ENCODE measurements at places on chromosomes 3 and 15.

- no peak for DNase-seq
These were observed 103.8 kb downstream of the GTPBP8 start for GRCh38 chr3:113094337-113095221.

- DNase-seq = no peak
These were observed 8.4 kb downstream of the CX3CR1 start for GRCh38 chr3:39271363-39271914.

GRCh38 chr3:60154011-60154410 lies 1097.2 kb downstream of the FHIT start:
- DNase-seq = no peak

- no peak for DNase-seq
These were observed 72.1 kb upstream of the ATP2B2 start for GRCh38 chr3:10577486-10577885.

DNA sequence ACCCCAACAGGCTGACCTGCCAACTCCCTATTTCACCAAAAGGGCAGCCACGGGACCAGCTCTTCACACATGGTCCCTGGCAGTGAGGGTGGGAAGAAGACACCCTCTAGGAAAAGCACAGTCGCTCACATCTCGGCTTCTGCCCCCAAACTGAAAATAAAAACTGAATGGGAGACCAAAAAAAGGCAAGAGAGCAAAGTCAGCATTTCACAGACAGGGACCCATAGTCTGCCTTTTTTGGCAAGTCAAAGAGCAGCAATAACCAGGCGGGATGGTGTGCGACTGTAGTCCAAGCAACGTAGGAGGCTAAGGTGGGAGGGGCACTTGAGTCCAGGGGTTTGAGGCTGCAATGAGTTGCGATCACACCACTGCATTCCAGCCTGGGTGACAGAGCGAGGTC lies 154.1 kb downstream of the ADAMTS17 start:
- no peak for DNase-seq

DNA sequence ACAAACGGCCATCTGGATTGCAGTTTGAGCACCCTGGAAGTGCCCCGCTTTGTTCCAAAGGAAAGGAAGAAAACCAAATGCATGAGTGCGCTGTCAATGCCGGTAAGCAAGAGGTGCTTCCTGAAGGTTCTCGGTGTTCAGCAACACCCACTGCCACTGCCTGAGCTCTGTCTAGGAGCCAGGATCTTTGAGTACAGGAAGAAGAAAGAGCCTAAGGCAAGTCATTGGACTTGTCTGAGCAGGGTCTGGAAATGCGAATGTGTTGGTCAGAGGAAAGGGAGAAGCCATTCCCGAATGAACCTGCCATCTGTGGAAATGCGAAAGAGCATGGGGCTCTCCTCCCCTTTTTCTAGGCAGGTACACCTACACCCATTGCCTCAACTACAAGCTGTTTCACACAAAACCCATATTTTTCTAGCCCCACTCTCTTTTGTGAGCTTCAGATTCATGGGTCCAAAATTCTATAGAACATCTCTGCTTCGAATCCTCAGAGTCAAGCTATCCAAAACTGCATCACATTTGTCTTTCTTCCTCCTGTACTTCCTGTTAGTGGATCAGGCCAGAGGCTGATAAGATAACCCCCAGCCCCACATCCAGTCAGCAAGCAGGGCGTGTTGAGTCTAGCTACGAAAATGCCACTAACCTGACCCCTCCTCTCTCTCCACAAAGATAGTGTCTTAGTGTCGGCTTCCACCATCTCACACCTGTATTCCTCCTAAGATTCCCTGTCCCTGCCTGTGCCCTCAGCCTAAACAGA lies 55.6 kb upstream of the C15orf61 start:
- DNase-seq = no peak

- no peak for DNase-seq
These were observed 16.2 kb upstream of the HERC1 start for GRCh38 chr15:63849906-63850305.

GRCh38 chr3:60228823-60229222 lies 1022.4 kb downstream of the FHIT start:
- DNase-seq = no peak

GRCh38 chr3:77254967-77255831 lies 215.3 kb downstream of the ROBO2 start:
- no peak for DNase-seq

GRCh38 chr3:169931747-169932520 lies 20.6 kb downstream of the SAMD7 start:
- no peak for DNase-seq

DNA sequence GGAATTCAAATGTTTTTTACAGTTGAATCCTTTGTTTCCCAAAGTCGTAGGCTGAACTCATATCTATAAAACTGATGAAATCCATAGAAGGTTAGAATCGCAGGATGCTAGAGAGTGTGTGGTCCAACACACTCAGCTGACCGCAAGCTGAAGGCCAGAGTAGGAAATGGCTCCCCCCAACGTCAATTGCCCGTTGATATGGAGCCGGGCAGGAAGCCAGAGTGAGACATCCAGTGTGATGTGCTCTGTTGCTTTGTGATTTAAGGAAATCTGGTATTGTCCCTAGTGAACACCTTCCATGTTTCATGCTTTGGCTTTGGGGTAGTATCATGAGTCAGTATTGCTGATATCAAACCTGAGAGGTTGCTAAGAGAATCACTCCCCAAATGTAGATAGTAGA lies 5.8 kb upstream of the MEX3B start:
- DNase-seq = no peak

DNA sequence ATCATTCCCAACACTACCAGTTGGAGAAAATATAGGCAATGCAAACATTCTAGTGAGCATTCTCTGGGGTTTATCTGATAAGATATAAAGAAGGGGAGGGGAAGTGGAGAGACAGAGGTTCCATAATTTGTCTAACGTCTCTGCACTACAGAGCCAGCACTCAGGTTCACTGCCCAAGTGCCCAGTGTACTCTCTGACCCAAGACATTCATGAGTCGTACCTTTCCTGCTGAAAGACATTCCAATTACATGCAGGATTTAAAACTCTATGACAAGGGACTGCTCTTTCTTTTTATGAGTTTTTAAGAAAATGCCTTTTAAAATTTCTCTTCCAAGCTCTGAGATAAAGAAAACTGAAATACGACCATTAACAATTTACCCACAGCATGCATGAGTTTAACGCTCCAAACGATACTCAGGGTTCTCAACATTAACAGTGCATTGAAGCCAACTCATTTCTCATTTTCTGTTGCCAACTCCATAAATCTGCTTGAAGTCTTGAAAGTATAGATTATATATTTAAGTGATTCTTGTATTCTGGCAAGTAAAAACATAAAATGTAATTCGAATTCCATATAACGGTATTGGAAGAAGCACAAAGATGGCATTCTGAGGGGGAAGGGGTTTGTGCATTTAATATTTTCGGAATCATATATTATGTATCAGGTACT lies 193.4 kb downstream of the SUCLG2 start:
- DNase-seq = no peak

- DNase-seq = no peak
These were observed 540.8 kb downstream of the FGF12 start for GRCh38 chr3:192186498-192186897.

- DNase-seq = no peak
These were observed 92.1 kb upstream of the ICE2 start for GRCh38 chr15:60571008-60571420.

GRCh38 chr15:101121511-101122090 lies 130.2 kb downstream of the CHSY1 start:
- peak; percentile 57 for DNase-seq

- DNase-seq = peak; percentile 59
These were observed 41.2 kb downstream of the KLF13 start for GRCh38 chr15:31367730-31368344.

GRCh38 chr3:168618827-168619470 lies 523.2 kb upstream of the GOLIM4 start:
- DNase-seq = no peak

GRCh38 chr15:67090297-67091070 lies 25.1 kb downstream of the SMAD3 start:
- DNase-seq = no peak

DNA sequence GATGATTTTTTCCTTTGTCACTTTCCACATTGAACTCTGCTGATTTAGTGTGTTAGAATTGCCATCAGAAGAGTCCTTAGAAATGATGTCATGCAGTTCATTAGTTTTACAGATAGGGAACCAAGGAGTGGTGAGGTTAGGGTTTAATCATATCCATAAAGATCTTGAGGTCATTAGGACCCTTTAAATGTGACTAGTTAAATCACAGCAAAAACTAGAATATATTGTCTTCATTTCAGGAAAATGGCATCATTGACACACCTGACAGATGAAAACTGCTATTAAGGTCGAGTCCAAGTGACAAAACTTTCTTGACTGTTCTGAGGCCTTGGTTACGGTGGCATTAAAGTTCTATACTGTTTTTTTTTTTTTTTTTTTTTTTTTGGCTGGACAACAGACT lies 50.5 kb downstream of the MBNL1 start:
- DNase-seq = no peak

- no peak for DNase-seq
These were observed 23.7 kb downstream of the CMTM8 start for GRCh38 chr3:32262201-32262600.

DNA sequence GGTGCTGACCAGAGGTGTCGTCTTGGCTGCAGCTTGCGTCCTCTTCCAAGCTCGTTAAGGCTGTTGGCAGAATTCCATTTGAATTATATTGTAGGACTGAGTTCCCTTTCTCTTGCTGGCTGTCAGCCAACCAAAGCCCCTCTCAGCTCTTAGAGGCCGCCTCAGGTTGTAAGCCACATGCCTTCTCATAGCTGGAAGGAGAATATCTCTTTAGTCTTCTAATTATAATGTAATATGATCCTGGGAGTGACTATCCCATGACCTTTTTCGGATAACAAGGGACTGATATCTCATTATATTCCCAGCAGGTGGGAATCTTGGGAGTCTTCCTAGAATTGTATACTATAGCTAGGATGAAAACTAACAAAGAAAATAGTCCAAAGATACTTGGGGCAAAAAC lies 4.8 kb downstream of the SCG5 start:
- DNase-seq = no peak

DNA sequence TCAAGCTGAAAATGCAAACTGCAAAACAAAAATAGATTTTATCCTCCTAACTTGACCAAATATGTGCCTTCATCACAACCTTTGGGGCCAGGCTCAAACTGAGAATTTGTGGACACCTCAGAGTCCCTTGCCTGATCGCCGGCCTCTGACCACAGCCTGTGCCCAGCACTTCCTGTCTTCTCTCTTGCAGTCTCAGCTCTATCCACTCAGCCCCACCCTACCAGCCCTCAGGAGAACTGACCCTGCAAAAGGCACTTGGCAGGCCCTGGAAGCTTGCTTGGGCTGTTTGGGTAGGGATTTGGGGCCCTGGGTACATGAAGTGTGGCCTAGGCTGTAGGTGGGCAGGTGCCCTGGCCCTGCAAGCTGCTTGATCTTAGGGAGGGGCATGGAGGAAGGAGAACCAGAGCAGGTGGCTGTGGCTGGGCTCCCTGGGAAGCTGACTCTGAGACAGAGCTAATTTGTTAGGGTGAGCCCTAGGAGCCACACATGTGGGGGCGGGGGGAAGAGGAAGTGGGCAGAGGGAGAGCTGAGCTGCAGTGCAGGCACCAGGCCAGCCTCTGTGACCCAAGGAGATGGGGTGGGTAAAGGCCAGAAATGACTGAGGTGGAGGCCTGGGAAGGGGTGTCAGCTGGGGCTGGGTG lies 8.6 kb downstream of the CLEC3B start:
- DNase-seq = peak; percentile 43

DNA sequence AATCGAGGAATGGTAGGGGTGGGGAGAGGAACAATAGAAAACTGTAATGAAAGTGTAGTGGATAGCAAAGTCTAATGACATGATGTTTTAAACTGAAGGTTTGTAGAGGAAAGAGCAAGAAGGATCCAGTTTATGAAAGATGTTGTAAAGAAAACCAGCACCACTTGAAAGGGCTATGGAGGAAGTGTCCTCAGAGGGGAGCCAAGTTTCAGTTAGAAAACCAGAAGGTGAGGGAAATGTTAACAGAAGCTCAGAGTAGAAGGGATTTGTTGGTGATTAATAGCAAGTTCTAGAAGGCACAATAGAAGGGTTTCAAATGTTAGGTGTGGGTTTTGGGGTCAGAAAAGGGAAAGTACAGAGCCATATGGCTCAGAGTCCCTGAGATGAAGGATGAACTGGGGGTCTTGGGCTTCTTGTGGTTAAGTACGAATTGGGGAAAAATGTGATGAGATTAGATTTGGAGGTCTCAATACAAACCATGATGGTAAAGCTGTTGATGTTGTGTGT lies 33.8 kb upstream of the LRRC58 start:
- no peak for DNase-seq

- DNase-seq = no peak
These were observed 58.5 kb downstream of the MGLL start for GRCh38 chr3:127763816-127764215.

- no peak for DNase-seq
These were observed 1101.4 kb downstream of the ROBO1 start for GRCh38 chr3:78666470-78666800.

DNA sequence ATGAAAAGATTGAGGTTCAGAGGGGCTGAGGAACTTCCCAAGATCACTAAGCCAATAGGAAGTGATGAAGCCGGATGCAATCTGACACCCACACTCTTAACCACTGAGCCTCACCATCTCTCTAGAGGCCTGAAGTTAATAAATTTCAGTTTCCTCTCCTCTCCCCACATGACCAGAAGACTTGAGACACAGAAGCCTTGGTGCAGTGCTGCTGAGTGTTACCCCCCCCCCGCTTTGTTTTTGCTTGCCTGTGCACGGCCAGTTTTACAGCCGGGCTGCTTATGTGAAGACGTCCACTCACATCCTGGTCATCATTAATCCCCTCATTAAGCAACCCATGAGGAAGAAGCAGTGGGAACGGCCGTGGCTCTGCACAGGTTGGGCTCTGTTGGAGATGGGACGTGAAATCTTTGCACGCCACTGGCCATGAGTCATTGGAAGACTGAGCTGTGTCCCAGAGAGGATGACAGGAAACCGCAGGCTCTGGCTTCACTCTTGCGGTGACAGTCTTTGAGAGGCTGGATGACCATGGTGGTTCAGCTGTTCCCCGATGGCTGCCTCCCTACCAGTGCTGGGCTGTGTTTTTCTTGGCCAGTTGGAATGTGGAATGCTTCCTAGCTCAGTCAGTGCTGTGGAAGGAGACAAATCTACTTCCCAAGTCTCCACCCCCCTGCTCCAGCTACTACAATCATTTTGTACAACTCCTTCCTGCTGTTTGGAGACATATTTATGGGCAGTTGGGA lies 232.6 kb upstream of the LRTM1 start:
- DNase-seq = no peak

GRCh38 chr3:100047455-100048141 lies 66.7 kb downstream of the FILIP1L start:
- DNase-seq = peak; percentile 10

DNA sequence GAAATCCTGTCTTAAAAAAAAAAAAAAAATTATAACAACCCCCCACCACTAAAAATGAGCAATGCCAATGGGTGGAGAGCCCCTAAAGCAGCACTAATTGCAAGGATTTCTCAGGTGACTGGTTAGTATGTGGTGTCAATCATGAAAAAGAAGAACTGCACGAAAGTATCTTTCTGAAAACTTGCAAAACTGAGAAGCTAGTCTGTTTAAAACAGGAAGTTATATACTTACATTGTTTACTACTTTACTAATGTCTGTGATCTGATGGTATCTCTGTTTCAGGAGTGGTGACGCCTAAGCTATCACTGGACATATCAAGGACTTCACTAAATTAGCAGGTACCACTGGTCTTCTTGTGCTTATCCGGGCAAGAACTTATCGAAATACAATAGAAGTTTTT lies at the start of gene CCR3:
CCR3 (plus strand) TSS at position 341 of the 400 bp plus-strand sequence. CDS start 22,699 bp downstream, outside the sequence.
- DNase-seq = no peak

GRCh38 chr15:26767169-26767670 lies 5.6 kb downstream of the GABRB3 start:
- no peak for DNase-seq

- DNase-seq = no peak
These were observed 23.3 kb downstream of the ZDHHC3 start for GRCh38 chr3:44952689-44953088.

GRCh38 chr3:137194301-137194700 lies 236.5 kb downstream of the IL20RB start:
- DNase-seq = no peak

Data from stimulated activated naive CD8-positive, alpha-beta T cell treated with anti-CD3 and anti-CD28 coated beads, Interleukin-15, amount 100 ng/mL, for 72 hours (primary cell).